GM12891 (cell line): ENCODE measurements at places on chromosomes 5 and 9.

DNA sequence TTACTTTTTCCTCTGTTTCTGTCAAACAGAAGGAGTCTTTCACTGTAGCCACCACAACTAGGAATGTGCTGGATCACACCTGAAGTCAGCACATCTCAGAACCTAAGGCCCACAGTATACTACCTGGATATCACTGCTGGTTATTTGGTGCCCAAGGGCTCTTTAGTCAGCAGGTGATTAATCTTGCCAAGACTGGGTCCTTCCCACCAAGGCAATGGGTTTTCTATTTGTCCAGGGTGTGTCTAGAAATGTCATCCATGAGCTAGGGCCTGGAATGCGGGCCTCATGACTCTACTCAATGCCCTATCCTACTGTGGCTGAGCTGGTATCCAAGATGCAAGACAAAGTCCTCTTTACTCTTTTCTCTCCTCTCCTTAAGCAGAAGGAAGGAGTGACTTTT is 9.8 kb upstream of the PCDHAC1 start:
- no peak for DNase-seq

- DNase-seq, result no peak
Measured at GRCh38 chr5:60257596-60258271, 364.2 kb upstream of the PDE4D start.

DNA sequence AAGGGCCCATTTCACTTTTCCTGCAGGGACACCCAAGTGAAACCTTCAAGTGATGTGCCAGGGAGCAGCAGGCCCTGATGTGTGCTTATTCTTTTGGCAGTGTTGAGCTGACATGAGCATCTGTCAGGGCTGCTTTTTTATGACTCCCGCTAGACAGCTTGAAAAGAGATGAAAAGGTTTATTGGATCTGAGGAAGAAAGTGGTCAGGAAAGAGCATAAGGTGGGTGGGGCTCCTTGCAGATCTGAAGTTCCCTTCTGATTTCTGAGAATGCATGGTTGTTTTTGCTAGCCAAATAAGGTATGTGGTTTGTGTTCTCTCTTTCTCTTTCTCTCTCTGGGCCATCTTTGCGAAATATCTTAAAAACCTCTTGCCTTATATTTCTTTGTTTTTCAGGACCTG is 316.1 kb downstream of the DMRT2 start:
- DNase-seq, result no peak

DNA sequence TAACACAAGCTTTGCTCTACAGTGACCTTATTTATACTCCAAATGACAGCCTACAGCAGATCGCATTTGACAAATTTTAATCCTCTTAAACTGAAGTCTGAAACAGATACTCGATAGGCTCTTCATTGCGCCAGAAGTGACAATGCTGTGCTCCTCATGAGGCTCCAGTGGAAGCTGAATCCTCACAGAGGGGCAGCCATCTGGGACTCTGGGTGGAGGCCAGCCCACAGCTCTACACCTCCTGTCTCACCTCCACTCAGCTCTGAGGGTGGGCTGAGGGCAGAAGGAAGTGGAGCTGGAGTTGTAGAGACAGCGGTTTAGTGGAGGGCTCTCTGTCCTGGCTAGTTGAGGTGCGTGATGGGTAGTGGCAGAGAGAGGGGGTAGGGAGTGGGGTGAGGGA is 283.3 kb upstream of the ANKRD55 start:
- DNase-seq, result no peak

DNA sequence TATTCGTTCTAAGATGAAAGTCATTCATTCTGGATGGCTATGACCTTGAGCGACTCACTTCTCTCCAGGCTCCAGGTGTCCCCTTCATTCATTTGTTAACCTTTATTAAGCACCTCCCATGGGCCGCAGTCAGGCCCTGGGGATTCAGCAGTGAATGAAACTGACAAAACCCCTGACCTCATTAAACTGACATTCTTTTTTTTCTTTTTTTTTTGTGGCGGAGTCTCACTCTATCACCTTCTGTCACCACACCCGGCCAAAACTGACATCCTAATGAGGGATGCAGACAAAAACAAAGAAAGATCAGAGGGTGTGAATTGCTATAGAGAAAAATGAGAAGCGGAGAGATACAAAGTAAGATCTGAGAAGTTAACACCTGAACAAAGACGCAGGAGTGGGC is 16.5 kb upstream of the ODF2 start:
- DNase-seq, result no peak

GRCh38 chr5:170296036-170296934 is 1.3 kb downstream of the LCP2 start:
- no peak for DNase-seq

- no peak for DNase-seq
Measured at GRCh38 chr5:3393920-3394597, 201.6 kb upstream of the IRX1 start.

- no peak for DNase-seq
Measured at GRCh38 chr9:132892400-132892799, 13.7 kb downstream of the SPACA9 start.

DNA sequence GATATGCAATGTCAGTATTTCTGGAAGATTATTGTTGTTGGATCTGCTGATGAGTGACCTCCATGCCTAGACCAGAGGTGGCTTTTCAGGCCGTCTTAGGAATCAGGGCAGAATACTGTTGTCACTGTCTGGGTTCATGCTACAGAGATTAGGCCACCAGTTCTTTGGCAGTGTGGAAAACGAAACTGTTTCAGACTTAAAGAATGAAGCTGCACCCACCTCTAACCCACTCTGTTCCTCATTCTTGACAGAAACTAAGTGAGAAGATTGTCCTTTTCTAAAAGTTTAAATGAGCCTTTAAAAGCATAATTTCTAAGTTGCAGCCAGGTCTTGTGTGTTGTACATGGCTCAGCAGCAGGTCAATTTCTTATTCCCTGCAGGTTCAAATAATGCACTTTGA is 444.3 kb downstream of the ENC1 start:
- no peak for DNase-seq

- no peak for DNase-seq
Measured at GRCh38 chr9:79020276-79020675, 551.5 kb upstream of the TLE4 start.

DNA sequence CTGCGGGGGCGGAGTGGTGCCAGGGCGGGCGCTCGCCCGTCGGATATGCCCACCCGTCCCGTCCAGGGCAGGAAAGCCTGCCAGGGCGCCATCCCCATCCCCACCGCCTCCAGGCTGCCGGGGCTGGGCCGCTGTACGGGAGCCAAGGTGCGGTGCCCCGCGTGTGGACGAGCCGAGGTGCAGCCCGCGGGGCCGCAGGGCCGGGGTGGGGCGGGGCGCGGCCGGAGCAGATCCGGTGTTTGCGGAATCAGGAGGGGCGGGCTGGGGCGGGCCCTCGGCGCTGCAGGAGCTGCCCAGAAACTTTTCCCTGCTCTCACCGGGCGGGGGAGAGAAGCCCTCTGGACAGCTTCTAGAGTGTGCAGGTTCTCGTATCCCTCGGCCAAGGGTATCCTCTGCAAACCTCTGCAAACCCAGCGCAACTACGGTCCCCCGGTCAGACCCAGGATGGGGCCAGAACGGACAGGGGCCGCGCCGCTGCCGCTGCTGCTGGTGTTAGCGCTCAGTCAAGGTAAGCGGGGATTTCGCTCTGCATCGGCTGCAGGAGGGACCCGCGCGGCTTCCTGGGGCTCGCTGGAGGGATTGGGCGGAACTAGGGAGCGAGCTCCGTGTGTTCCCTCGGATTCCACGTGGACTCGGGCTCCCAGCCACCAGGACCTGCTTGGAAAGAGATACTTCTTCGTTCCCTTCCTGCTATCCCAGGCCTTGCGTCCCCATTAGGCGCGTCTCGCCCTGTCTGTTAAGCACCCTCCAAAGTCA is at the start of gene ITGA2:
Gene ITGA2 (plus strand): TSS at position 328 of the 756 bp plus-strand sequence. CDS start 117 bp downstream, at position 445.
- DNase-seq, result peak; percentile 31

DNA sequence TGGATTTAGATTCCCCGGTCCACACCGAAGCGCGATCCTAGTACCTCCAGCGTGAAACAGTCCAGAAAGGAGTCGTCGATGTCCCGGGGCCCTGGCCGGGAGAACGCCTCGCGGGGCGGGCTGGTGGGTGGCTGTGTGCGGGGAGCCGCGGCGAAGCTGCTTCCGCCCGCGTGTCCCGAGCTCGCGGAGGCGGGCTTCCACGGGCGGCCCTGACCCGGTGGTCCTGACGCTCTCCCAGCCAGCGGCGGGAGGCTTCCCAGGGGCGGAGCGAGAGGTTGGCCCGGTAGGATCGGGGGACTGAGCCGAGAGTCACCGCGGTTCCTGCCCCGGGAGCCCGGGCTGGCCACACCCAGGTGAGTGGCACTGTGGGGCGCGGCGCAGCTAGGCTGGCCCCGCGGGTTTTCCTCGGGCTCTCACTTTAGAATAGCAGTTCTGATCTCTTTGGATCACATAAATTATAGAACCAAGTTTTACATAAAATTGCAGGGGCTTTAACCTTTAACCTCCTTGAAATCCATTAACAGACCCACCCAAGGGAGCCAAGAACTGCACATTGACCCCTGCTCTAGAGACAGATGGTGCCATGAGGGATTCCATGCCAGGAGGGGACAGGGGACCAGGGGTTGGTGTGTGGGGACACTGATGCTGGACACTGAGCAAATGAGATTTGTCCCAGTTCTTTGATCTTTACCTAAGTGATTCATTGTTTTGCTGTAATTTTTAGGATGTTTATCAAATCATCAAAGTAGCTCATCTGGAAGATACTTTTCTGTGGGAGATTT is 29.2 kb upstream of the IL31RA start:
- no peak for DNase-seq

DNA sequence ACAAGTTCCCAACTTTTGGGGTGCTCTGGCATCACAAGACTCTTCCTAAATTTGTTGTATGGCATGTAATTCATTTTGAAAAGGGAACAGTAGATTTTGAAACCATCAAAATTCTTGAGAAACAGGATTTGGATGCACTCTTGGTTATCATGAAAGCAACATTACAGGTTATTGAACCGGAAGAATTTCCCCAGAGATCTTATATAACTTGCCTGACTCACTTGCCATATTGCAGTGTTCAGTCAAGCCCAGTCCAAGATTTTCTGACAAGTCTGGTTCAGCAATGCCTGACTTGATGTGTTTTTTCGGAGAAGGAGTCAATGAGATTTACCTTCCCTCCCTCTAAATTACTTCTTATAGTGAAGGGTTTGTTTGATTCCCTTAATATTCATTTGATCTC is 32.0 kb downstream of the SMIM15 start:
- no peak for DNase-seq

GRCh38 chr5:9189681-9190080 is 356.2 kb downstream of the SEMA5A start:
- no peak for DNase-seq

- DNase-seq, result no peak
Measured at GRCh38 chr5:57719216-57719615, 236.6 kb upstream of the ACTBL2 start.

DNA sequence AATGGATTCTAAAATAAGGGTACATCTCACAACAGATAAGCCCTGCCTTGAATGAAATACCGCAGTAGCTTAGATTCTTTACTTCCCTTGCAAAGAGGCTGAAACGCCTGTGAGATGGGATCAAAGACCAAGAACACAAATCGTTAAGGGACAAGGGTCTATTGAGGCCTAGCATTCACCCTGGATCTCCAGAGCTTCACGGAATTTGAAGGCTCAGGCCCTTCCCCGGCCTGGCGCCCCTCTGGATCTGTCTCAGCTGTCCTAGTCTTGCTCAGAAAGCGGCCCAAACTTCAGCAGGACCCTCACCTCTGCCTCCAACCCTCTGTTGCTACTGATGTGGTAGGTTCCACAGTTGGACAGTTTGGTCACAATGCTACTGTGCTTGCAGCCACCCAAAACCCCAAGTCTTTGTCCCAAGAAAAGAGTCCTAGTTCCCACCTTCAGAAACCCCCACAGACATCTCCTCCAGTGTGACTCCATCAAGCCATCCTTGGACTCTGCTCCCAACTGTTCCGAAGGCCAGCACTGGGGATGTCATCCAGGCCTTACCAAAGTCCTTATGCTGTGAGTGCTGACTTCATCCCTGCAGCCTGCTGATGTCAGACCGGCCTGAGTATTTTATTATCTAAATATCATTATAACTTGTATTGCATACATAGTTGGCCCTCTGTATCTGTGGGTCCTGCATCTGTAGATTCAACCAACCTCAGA is 9.4 kb downstream of the CORO2A start:
- no peak for DNase-seq

GRCh38 chr5:146641941-146642340 is 126.0 kb upstream of the GPR151 start:
- no peak for DNase-seq

GRCh38 chr9:14813336-14814248 is 91.1 kb upstream of the CER1 start:
- no peak for DNase-seq
